A549 treated with GW870086 at 1 μM for 4 hours (cell line): ENCODE measurements at places on chromosomes 7 and 10. TPM values are rescaled to one million over a fixed set of nuclear protein-coding genes. Genes with fewer than 3 reads are reported as not detected.

Gene SLC26A4
- total RNA-seq = 0.05 to 0.32 TPM (median 0.18 TPM) in 4 of 5 replicates, not detected in the other

Gene RAMP3
- not detected in 5 replicates for total RNA-seq

Gene TBRG4
- 106 to 111 TPM (median 110 TPM) in 5 replicates for total RNA-seq

Gene EZH2
- 19.1 to 22.7 TPM (median 21.7 TPM) in 5 replicates for total RNA-seq

Gene CH25H
- 0.19 to 0.38 TPM (median 0.22 TPM) in 5 replicates for total RNA-seq

Gene MRLN
- total RNA-seq = not detected in 5 replicates

Gene MMD2
- total RNA-seq = not detected in 5 replicates

Gene GBX1
- 0.26 TPM in 1 of 5 replicates, not detected in the others for total RNA-seq

Gene CTTNBP2
- 0.20 to 0.50 TPM (median 0.33 TPM) in 5 replicates for total RNA-seq

Gene RET
- 0.49 to 1.1 TPM (median 0.83 TPM) in 5 replicates for total RNA-seq

Gene ATP5MK
- total RNA-seq = 505 to 614 TPM (median 526 TPM) in 5 replicates

Gene TSPAN33
- 4.6 to 6.8 TPM (median 6.5 TPM) in 5 replicates for total RNA-seq

Gene TAS2R41
- total RNA-seq = not detected in 5 replicates

Gene PIK3AP1
- total RNA-seq = 0.67 to 1.2 TPM (median 1.0 TPM) in 5 replicates
